ENCODE measurements at places on chromosomes 7 and 10.

GRCh38 chr7:32673275-32673983 is 178.1 kb downstream of the AVL9 start:
- no peak for DNase-seq

GRCh38 chr10:96670786-96671185 is 49.5 kb downstream of the PIK3AP1 start:
- no peak for DNase-seq

- DNase-seq, result no peak
Measured at GRCh38 chr10:69051303-69051702, 36.6 kb upstream of the SRGN start.

DNA sequence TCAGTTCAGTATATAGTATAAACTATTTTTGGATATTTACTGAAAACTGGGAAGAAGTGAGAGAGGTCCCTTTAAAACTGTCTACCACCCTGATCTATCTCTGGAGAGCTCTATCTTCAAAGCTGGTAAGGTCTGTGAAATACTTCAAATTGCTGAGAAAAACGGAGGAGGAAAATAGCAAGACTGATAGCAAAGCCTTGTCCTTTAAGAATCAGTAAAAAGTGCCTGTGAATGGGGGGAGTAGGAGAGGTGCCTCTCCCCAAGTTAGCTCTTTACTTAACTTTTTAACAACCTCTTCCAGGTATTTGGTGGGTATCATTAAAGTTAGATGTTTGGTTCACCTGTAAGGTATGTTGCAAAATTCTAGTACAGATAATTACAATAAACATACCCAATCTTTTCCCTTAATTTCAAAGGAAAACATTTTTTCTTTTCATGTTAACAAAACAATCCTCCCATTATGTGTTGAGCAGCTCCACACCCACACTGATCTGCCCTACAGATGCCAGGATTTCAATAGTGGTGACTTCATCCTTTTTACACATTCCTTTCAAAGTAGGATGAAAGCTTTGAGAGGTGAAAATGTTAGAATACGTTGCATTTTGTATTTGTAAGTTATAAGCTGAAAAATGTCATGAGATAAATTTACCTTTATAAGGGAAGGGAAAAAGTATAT is 149.2 kb downstream of the CRPPA start:
- DNase-seq, result no peak

DNA sequence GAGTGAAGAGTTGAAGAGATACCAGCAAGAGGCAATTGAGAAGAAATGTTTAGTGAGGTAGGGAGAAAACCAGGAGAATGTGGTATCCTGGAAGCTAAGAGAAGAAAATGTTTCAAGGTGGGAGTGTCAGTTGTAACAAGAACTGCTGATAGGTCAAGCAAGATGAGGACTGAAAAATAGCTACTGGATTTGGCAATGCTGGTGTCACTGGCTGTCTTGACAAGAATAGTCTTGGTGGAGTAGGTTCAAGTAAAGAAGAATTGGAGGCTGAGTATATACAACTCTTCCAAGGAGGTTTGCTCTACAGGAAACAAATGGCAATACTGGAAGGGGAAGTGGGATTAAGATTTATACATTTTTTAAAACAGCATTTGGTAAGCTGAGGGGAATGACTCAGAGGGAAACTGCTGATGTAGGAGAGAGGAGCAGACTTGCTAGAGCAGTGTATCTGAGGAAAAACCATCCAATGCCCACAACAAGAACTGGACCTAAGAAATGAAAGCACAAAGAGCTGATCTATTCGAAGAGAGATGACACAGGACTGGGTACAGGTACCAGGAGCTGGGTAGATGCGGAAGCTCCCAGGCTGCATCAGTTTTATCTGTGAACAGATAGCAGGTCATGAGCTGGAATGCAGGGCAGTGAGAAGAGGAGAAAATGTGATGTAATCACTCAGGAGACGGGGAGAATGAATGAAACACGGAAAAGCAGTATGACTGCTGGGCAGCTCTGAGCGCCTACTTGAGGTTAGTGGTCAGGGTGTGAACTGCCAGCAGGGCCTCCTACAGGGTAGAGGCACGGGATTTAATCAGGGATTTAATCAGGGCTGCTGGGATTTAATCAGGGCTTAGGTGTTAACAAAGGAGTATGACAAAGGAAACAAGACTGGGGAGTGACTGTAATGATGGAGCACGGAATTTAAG is 34.5 kb downstream of the FAM25A start:
- DNase-seq, result no peak

DNA sequence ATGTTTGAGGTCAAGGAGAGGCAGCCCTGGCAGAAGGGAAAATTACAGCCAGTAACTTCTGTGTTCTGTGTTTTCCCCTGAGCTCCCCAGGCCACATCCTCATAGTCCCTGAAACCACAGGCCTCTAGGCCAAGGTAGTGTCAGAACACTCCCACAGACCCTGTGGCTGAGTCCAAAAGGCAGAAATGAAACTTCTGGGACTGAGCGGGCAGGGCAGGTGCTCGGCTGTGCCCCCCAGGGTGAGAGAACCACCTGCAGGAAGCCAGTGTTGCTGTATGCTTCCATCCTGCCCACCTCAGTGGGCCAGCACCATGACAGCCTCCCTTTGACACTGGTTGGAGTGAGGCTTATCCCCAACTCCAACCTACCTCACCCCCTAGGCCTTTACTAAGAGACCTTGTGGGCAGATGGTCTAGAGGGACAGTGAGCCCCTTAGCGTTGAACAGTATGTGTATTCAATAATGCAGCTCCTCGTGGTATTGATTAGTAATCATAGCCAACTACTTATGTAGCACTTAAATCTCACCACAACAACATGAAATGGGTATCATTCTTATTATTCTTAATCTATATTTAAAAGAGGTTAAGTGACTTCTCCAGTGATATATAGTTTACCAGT is 30.3 kb downstream of the PIK3CG start:
- DNase-seq, result no peak

- no peak for DNase-seq
Measured at GRCh38 chr7:104790440-104790839, 223.6 kb upstream of the KMT2E start.

GRCh38 chr10:24287559-24288195 is 78.7 kb downstream of the KIAA1217 start:
- DNase-seq, result no peak

DNA sequence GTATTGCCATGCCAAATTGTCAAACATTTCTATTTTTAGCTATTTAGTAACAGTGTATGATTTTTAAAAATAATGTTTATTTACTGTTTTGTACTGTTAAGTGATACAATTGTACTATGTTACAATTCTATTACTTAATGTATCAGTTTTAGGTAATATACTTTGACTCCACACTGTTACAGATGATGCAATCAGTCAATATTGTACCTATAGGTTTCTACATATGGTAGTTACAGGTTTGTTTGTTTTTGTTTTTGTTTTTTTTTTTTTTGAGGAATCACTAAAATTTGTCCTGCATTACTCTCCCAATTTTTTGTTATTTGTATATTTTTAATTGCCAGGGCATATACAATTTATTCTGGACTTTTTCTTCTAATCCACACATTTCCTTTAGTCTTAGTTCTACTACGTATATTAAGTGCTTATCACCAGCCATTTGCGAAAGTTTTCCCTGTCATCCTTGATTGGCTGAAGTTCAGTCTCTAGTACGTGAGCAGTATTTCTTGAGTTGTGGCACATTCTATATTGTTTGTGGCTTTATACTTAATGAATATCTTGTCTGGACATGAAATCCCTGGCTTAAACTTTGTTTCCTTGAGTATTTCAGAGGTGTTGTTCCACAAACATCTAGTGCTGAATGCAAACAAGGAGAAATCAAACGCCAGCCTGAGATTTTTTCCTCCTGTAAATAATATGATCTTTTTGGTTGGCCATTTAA is 114.1 kb downstream of the MAGI2 start:
- DNase-seq, result no peak

DNA sequence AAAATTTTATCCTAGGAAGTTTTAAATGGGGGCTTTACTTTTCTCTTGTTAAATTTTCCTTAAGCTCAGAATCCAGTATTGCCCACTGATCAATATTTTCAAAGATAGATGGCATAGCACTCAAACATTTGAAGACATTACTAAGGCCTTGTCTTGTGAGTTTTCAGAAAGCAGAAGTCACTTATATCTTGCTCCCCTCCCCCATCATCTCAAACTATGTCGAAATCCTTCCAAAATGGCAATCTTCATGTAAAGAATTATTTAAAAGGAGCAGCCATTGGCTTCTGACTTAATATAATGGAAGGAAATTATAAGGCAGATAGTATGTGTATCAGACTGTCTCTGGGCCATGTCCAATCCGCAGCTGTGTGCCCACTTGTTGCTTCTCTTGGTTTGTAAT is 553.5 kb upstream of the C7orf33 start:
- no peak for DNase-seq

DNA sequence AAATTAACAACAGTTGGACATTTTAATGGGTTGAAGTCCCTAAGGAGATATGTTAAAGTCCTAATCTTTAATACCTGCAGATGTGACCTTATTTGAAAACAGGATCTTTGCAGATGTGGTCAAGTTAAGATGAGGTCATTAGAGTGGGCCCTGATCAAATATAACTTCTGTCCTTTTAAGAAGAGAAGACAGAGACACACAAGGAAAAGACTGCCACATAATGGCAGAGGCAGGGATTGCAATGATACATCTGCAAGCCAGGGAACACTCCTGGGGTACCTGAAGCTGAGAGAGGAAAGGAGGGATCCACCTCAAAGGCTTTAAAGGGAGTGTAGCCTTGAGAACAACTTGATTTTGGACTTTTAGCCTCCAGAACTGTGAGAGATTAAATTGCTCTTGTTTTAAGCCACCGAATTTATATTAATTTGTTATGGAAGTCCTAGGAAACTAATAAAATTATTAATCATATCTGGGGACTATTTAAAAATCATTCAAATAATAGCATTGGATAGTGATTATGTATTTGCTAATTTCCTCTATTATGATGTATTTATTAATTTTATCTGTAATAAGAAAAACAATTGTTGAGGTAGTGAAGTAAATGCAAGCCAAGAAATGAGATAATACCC is 700.0 kb upstream of the PCDH15 start:
- DNase-seq, result no peak
